ENCODE measurements at places on chromosomes 3 and 15.

GRCh38 chr15:77646104-77646694, 13.5 kb upstream of the LINGO1 start:
- no peak for DNase-seq

DNA sequence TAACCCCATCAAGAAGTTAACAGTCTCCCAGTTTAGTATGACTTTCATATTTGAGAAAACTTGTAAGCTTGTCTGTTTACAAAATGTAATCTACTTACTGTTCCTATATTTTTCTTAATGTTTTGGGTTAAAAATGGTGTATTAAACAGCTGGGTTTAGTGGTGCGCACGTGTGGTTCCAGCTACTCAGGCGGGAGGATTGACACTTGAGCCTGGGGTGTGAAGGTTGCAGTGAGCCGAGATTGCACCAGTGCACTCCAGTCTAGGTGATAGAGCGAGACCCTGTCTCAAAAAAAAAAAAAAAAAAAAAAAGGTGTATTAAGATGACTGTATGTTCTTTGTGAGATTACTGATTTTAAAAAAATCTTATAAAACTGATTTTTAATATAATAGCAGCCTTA, 69.3 kb downstream of the BBX start:
- DNase-seq = no peak

DNA sequence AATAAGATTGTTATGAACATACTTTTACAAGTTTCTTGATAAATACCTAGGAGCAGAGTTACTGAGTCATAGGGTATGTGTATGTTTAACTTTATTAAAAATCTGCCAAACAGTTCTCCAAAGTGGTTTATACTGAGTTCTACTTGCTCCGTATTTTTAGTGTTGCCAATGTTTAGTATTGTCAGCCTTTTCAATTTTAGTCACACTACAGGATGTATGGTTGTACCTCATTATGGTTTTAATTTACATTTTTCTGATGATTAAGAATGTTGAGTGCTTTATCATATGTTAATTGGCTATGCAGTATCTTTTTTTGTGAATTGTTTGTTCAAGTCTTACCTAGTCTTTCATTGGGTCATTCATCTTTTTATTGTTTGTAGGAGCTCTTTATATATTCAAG, 4.3 kb downstream of the TMOD3 start:
- DNase-seq = no peak

DNA sequence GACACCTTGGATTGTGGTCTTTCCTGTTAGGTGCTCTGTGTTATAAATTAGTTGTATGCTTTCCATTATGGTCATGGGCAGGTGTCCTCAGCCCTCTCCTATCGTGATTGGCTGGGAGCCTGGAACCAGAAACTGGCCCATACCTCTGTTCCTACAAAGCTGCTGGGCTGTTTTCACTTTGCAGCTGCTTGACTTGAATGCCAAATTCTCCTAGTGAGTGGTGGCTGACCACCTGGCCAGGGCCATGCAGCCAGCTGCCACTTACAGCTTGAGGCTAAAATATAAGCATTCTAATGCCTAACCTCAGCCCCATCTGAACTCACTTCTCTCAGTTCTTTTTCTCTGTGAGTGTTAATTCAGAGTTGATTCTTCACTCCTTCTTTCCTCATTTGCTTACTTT, 239.3 kb upstream of the GBE1 start:
- DNase-seq = no peak

GRCh38 chr15:43511012-43511885, 6.2 kb upstream of the MAP1A start:
- DNase-seq = no peak
